8988T (cell line): ENCODE measurements at places on chromosomes 16 and 17.

GRCh38 chr16:2371421-2371820 is 30.9 kb upstream of the ABCA3 start:
- no peak for DNase-seq

DNA sequence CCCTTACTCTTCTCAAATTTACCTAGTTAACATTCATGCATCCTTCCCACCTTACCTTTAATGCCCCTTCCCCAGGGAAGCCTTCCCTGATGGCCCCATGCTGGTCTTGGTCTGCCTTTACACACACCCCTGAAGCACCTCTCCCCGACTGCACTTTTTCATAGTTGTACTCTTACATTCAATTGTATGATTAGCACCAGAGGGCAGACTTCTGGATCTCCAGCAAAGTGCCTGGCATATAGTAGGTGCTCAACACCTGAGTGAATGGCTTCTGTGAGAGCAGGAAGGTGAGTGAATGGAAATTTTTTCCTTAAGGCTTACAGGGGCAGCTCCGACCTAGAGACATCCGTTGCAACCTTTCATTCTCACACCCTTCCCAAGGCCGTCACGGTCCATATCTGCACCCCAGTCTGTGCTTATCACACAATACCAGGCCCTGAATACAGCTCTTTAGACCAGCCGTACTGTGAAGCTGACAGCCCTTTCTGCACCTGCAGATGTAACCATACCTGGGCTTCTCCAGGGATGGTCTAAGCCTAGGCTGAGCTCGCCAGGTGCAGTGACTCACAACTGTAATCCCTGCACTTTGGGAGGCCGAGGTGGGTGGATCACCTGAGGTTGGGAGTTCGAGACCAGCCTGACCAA is 4.4 kb downstream of the PGAP3 start:
- DNase-seq, result no peak

DNA sequence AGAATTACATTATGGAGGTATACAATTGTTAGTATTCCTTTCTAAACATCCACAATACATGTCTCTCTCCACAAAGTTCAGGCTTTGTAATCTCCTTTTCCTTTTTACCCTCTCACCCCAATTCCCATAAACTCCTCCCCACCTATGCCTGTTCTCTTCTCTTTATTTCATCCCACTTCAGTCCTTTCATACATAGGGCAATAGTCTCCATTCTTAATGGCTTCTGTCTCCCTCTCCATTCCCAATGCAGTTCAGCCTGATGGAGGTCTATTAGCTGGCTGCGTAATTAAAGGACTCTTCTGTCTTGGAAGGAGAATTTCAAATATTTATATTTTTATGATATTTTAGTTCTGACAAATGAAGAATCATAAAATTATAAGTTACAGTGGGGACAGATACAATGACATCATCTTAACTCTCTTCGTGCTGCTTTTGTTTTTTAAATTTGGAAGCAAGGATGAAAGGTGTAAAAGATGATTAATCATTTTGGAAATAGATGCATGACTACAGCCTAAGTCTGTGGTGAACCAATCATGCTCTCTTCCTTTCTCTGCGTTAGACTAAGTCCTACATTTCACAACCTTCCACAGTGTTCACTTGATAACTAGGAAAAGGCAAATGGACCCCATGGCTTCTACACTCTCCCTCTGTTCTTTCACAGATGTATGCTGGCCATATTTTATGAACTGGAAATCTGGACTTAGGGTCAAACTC is 11.2 kb upstream of the FAM20A start:
- no peak for DNase-seq

DNA sequence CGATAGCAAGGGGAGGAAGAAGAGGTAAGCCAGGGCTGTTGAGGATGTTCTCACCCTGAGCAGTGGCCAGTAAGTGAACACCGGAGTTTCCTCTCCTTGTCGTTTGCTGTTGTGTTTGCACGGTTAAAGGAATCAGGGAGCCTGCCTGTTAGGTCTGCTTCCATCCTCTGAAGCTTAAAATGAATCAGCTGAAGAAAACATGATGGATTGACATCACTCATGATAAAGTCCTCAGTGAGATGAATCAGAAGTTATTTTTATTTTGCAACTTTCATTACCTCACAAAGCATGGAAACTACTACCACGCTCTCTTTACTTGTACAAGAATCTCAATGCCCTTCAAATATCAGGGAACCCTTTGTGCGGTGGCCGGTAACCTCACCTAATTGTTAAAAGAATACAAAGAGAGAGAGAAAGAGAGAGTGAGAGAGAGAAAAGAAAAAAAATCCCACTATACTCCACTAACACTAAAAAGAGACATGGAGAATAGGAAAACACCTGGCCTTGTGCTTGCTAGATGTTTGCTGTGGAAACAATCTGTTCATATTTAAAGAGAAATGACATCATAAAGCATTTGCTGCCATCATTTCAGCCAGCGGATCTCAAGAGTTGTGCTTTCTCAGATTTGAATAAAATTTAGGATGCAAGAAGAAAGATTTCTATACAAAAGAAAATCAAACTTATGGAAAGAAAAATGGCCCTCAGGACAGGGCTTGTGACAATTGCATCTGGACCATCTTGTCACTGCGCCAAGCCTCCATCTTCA is 441.6 kb upstream of the SALL1 start:
- DNase-seq, result no peak

GRCh38 chr17:65340401-65340800 is 203.2 kb downstream of the RGS9 start:
- DNase-seq, result no peak
